ENCODE measurements at places on chromosomes 1 and 21. TPM values are rescaled to one million over a fixed set of nuclear protein-coding genes. Genes with fewer than 3 reads are reported as not detected.

The OR10R2 gene
- polyA plus RNA-seq, result not detected

The IGSF3 gene
- 81.1 TPM for polyA plus RNA-seq

The VAV3 gene
- 10.3 TPM for polyA plus RNA-seq

The HRNR gene
- not detected for polyA plus RNA-seq

The KRTAP11-1 gene
- polyA plus RNA-seq, result not detected

The FLG2 gene
- polyA plus RNA-seq, result not detected

The OR6K3 gene
- not detected for polyA plus RNA-seq

The VANGL1 gene
- polyA plus RNA-seq, result 0.40 TPM

The BNIPL gene
- polyA plus RNA-seq, result 0.16 TPM

The ECM1 gene
- 4.2 TPM for polyA plus RNA-seq

The C1orf198 gene
- 18.9 TPM for polyA plus RNA-seq

The EPS8L3 gene
- not detected for polyA plus RNA-seq

The FAF1 gene
- polyA plus RNA-seq, result 38.4 TPM

The ADAMTSL4 gene
- not detected for polyA plus RNA-seq

The TNFSF4 gene
- 0.98 TPM for polyA plus RNA-seq

The MYOM3 gene
- polyA plus RNA-seq, result not detected

The CHIA gene
- not detected for polyA plus RNA-seq

The CENPS gene
- polyA plus RNA-seq, result 16.5 TPM

The GJA9 gene
- not detected for polyA plus RNA-seq

The LPAR3 gene
- polyA plus RNA-seq, result 0.54 TPM

The LEMD1 gene
- 67.6 TPM for polyA plus RNA-seq

The C1orf141 gene
- polyA plus RNA-seq, result not detected

The TTC22 gene
- polyA plus RNA-seq, result not detected

The PGLYRP3 gene
- polyA plus RNA-seq, result not detected

The LCE1D gene
- polyA plus RNA-seq, result not detected

The IFI44 gene
- polyA plus RNA-seq, result not detected

The OR2T2 gene
- polyA plus RNA-seq, result not detected

The NPHS2 gene
- polyA plus RNA-seq, result not detected

The SPATA1 gene
- 0.17 TPM for polyA plus RNA-seq

The DNASE2B gene
- 27.9 TPM for polyA plus RNA-seq

The RPL22 gene
- polyA plus RNA-seq, result 275 TPM

The SPATA45 gene
- polyA plus RNA-seq, result not detected

The SYCP1 gene
- polyA plus RNA-seq, result not detected

The PGBD2 gene
- polyA plus RNA-seq, result 8.1 TPM

The FAM3B gene
- polyA plus RNA-seq, result not detected

The SYTL1 gene
- polyA plus RNA-seq, result not detected

The SPRR2G gene
- polyA plus RNA-seq, result not detected

The JMJD4 gene
- 17.2 TPM for polyA plus RNA-seq

The PPCS gene
- polyA plus RNA-seq, result 85.1 TPM

The RXFP4 gene
- polyA plus RNA-seq, result not detected

The HCN3 gene
- polyA plus RNA-seq, result 53.4 TPM

The RHD gene
- not detected for polyA plus RNA-seq

The ETNK2 gene
- polyA plus RNA-seq, result 26.3 TPM

The MAP3K7CL gene
- not detected for polyA plus RNA-seq

The DMBX1 gene
- not detected for polyA plus RNA-seq

The ERICH3 gene
- not detected for polyA plus RNA-seq

The FMO3 gene
- not detected for polyA plus RNA-seq

The KCNT2 gene
- polyA plus RNA-seq, result 19.5 TPM

The ACTL8 gene
- not detected for polyA plus RNA-seq

The TRIM67 gene
- polyA plus RNA-seq, result 8.0 TPM

The TCP10L gene
- polyA plus RNA-seq, result 2.1 TPM

The RGS8 gene
- 8.3 TPM for polyA plus RNA-seq

The TSACC gene
- not detected for polyA plus RNA-seq

The BCL2L15 gene
- 4.7 TPM for polyA plus RNA-seq

The CHI3L1 gene
- polyA plus RNA-seq, result not detected

The DAB1 gene
- polyA plus RNA-seq, result 11.4 TPM

The CLEC20A gene
- 0.78 TPM for polyA plus RNA-seq

The OR2L5 gene
- 0.10 TPM for polyA plus RNA-seq

The KCNJ9 gene
- 8.0 TPM for polyA plus RNA-seq

The EPHA2 gene
- 0.63 TPM for polyA plus RNA-seq
